Fibroblast of skin of left quadriceps (primary cell): ENCODE measurements at places on chromosomes 2 and 18.

GRCh38 chr2:197240421-197241041 lies 70.0 kb downstream of the ANKRD44 start:
- DNase-seq, result no peak

- DNase-seq, result peak; percentile 55
Observed at GRCh38 chr2:241009601-241010530, 11.4 kb downstream of the SNED1 start.

- DNase-seq, result peak; percentile 35
Observed at GRCh38 chr2:235669983-235670962, 176.4 kb downstream of the AGAP1 start.

- DNase-seq, result no peak
Observed at GRCh38 chr18:70453058-70453775, 164.4 kb downstream of the SOCS6 start.

DNA sequence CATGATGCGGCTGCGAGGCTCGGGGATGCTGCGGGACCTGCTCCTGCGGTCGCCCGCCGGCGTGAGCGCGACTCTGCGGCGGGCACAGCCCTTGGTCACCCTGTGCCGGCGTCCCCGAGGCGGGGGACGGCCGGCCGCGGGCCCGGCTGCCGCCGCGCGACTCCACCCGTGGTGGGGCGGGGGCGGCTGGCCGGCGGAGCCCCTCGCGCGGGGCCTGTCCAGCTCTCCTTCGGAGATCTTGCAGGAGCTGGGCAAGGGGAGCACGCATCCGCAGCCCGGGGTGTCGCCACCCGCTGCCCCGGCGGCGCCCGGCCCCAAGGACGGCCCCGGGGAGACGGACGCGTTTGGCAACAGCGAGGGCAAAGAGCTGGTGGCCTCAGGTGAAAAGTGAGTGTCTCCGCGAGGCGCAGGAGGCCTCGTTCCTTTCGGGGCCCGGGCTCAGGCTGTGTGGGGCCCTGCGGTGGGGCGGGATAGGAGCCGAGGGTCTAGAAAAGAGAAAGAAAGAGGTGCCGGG lies 520 bp downstream of the GLS start:
- no peak for DNase-seq
